Activated B cell treated with CpG ODN at 0.5 μM for 24 hours (primary cell): ENCODE measurements at places on chromosomes 5 and 9.

DNA sequence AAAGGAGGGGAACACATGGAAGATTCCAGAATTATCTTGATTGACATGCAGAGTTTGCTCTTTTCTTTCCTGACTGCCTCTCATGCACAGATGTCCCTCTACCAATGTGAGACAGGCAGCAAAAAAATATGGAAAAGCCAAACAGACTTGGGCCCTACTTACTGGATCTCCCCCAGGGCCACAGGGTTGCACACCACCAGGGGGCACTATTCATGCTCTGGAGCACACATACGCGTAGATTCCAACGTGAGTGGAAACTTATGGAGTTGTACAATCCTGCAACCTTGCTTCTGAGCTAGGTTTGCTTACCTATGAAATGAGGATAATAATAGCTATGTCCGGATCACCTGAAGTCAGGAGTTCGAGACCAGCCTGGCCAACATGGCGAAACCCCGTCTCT lies 319.5 kb downstream of the ARHGEF28 start:
- DNase-seq, result no peak

DNA sequence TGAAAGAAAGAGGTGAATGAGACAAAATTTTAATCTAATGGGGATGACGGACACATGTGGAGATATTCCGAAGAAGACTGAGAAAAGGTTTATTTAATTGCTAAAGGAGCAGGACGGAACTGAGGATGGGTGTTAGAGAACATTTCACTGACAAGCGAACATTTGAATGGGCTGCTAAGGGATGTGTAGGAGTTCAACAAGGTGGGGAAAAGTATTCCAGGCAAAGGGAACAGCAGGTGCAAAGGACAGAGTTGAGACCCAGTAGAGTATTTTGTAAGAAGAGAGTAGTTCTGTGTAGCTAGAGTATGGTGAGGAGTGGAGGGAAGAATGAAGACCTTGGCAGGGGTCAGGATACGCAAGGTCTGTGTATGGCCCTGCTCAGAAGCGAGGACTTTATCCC lies 47.4 kb upstream of the FRRS1L start:
- DNase-seq, result no peak

GRCh38 chr9:71795097-71795813 lies 26.9 kb upstream of the CEMIP2 start:
- DNase-seq, result no peak

- no peak for DNase-seq
These were observed 686.7 kb downstream of the ISL1 start for GRCh38 chr5:52069997-52070396.

DNA sequence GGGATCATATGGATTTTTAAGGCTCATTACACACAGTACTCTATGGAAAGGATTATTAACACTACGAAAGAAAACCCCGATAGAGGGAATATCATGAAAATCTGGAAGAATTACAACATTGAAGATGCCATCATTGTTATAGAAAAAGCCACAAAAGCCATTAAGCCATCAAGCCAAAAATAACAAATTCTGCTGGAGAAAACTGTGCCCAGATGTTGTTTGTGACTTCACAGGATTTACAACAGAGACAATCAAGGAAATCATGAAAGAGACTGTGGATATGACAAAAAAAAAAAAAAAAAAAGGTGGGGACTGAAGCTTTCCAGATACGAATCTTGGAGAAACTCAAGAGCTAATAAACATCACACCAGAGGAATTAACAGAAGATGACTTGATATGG lies 433.8 kb upstream of the CDH6 start:
- DNase-seq, result no peak

GRCh38 chr9:3281399-3281798 lies 244.4 kb downstream of the RFX3 start:
- no peak for DNase-seq

- DNase-seq, result no peak
These were observed 39.2 kb downstream of the TLE4 start for GRCh38 chr9:79610791-79611614.
